ENCODE measurements at places on chromosomes 7 and 10. TPM values are rescaled to one million over a fixed set of nuclear protein-coding genes. Genes with fewer than 3 reads are reported as not detected.

Gene KIF11
- 16.8 TPM for total RNA-seq

Gene GPR141
- total RNA-seq: 0.60 TPM

Gene HIP1
- total RNA-seq: 5.4 TPM

Gene PPP1R17
- not detected for total RNA-seq

Gene RPEL1
- not detected for total RNA-seq

Gene FBXL13
- 0.36 TPM for total RNA-seq

Gene HOXA3
- total RNA-seq: 5.4 TPM

Gene ZNF727
- total RNA-seq: 0.48 TPM

Gene MRPS33
- total RNA-seq: 54.1 TPM

Gene EBLN1
- not detected for total RNA-seq

Gene CHCHD1
- 23.5 TPM for total RNA-seq

Gene KEL
- total RNA-seq: 0.32 TPM

Gene STAG3
- 0.48 TPM for total RNA-seq

Gene FRMD4A
- 9.6 TPM for total RNA-seq

Gene C7orf33
- total RNA-seq: not detected

Gene ACSL5
- 3.3 TPM for total RNA-seq

Gene ENTPD1
- 9.2 TPM for total RNA-seq

Gene MYOF
- 134 TPM for total RNA-seq

Gene ZNF655
- 49.9 TPM for total RNA-seq

Gene WEE2
- total RNA-seq: not detected

Gene TMEM176A
- total RNA-seq: 2.6 TPM

Gene ELAPOR2
- 2.2 TPM for total RNA-seq

Gene SORCS3
- total RNA-seq: not detected

Gene MYH16
- total RNA-seq: not detected

Gene SLIT1
- 0.16 TPM for total RNA-seq

Gene SLC39A12
- total RNA-seq: 0.08 TPM

Measured in esophagus mucosa (tissue), 1 donor.